ENCODE measurements at places on chromosomes 7 and 10.

- no peak for DNase-seq
Observed at GRCh38 chr7:3215624-3216585, 85.1 kb upstream of the SDK1 start.

DNA sequence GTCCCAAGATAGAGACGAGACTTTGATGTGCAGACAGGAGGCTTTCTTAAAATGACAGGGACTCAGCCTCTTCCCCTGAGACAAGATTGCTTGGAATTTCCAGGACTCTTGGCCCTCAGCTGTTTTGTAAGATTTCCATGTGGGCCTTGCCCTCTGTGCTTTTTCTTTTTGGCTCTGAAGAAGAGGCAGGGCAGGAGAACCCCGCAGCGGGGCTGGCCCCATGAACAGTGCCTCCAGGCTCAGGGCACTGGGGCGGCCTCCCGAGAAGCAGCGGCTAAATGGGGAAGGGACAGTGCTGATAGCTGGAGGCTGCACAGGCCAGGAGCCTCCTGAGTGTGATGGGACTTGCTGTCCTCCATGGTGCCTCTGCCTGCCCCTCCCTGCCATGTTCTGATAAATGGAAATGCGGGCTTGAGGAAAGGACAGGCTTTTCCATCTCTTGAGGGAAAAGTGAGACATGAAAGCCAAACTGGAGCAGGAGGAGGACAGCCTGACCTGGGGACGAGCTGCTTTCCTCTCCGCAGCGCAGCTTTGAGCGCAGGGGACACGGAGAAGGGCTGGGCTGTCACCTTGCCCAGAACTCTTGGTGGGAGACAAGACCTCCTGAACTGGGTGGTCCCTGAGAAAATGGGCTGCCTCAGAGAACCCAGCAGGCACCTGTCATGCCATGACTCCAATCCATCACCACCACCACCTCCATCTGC is 12.1 kb downstream of the SAP25 start:
- no peak for DNase-seq

GRCh38 chr7:105339404-105340323 is 49.1 kb downstream of the SRPK2 start:
- DNase-seq, result no peak

GRCh38 chr10:96765406-96766240 is 45.3 kb upstream of the PIK3AP1 start:
- DNase-seq, result no peak

- DNase-seq, result no peak
Observed at GRCh38 chr10:78173360-78174015, 139.8 kb downstream of the RPS24 start.

GRCh38 chr7:4225361-4225771 is 456.7 kb upstream of the FOXK1 start:
- DNase-seq, result no peak

GRCh38 chr7:1224086-1224716 is 8.5 kb upstream of the UNCX start:
- no peak for DNase-seq

DNA sequence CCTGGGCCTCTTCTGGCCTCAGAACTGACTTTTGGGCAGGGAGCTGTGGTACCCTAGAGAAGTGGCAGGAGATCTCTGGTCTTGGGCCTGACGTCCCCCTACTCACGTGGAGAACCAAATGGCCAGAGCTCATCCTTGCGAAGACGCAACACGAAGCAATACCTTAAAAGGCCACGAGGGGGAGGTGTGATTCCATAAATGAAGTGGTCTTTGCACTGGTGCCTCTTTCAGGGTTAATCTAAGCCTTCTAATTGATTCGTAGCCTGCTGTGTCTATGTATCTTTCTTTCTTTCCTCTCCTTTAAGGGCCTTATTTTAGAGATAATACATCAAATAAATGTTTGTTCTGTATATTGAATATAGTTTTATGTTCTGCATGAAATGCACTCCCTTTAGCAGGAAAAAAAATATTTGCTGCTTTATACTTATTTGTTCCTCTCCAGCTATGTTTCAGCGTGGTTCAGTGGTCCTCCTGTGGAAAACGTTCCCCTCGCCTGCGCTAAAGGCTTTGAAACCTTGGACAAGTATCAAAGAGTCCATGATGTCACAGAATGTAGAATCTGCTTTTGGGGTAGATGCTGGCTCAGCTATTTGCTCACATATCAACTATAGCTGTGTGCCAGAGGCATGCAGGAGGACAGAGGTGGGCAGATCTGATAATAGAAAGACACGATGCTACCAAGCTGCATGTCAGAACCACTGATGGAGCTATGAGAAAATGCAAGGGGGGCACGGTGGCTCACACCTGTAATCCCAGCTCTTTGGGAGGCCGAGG is 41.0 kb downstream of the STRA8 start:
- DNase-seq, result peak; percentile 46

GRCh38 chr7:142808461-142808801 is 37.7 kb downstream of the PRSS2 start:
- DNase-seq, result no peak

DNA sequence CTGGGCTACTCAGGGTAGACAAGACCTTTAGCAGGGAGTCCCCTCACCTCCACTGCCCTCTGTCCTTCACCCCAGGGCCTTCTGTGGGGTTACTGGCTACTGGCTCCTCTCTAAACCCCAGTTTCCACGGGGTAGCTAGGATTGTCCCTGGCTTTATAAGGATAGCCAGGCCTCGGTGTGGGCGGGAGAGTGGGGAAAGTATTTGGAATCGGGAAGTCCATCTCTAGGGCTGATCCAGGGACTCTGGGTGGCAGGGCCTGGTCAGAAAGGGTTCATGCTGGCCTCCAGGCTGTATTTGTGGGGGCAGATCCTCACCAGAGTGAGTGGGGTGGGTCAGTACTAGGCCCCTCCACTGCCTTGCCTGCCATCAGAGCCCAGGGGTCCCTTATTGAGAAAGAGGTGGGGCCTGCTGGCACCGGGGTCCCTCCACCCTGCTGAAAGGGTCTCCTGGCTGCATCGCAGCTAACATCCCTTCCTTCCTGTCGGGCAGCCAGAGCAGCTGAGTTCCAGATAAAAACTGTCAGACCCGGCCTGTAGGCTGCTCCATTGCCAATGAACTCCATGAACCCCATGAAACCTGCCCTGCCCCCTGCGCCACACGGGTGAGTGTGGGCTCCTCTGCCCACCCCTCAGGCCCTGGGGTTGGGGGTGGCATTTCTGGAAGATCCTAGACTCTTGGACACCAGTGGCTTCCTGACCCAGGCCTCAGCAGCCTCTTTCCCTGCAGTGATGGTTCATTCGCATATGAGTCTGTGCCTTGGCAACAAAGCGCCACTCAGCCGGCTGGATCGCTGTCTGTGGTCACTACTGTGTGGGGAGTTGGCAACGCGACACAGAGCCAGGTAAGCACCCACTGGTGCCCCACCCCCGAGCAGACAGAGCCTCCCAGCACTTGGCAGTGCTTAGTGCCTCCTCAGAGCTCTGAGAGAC is 7.3 kb downstream of the ZMIZ2 start:
- DNase-seq, result no peak

DNA sequence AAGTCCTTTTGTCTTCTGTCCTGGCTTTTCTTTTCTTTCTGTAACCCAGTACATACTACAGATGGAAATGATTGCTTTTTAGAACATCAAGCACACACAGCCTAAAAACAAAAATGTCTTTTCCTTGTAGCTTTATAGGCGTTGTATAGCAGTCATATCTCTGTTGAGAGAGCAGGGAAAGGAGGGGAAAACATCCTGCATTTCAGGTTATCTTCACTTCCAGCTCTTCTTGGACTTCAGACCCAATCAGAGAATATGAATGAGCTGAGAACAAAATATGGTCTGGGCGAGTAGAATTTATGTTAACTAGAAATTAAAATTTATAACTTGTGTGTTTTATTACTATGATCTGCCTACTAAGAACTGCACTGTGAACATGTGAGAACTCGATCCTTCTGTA is 14.7 kb downstream of the TMEM60 start:
- no peak for DNase-seq

GRCh38 chr10:58779594-58779993 is 266.9 kb downstream of the BICC1 start:
- DNase-seq, result no peak

DNA sequence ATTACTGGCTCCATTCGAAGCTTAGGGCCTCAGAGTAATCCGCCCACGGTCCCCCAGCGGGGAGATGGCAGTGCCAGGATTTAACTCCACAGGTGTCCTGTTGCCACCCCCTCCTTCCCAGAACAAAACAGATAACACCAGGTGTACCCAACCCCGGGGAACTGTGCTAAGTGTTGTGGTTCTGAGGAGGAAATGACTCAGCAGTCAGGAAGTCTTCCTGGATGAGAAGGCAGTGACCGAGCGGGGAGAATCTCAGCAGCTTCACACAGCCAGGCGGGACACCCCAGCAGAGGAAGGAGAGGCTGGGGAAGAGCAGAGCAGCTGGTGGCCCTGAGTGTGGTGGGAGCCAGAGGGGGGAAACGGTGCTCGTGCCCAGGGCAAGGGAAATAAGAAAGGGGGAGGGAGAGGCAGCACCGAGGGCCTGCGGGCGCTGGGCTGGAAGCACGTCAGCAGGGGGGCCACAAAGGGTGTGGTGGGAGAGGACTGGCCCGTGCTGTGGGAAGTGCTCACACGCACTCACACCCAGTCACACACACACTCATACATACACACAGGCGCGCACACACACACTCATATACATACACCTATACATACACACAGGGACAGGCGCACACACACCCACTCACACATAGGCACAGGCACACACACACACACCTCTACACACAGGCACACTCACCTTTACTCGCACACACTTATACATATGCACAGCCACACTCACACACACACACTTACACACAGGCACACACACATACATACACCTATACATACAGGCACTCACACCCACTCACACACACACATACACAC is 59.8 kb upstream of the CHST15 start:
- peak; percentile 79 for DNase-seq

GRCh38 chr10:285216-285615 is 150.0 kb downstream of the ZMYND11 start:
- no peak for DNase-seq

GRCh38 chr10:131016556-131016955 is 295.0 kb downstream of the TCERG1L start:
- no peak for DNase-seq
